ENCODE measurements at places on chromosomes 3 and 15.

DNA sequence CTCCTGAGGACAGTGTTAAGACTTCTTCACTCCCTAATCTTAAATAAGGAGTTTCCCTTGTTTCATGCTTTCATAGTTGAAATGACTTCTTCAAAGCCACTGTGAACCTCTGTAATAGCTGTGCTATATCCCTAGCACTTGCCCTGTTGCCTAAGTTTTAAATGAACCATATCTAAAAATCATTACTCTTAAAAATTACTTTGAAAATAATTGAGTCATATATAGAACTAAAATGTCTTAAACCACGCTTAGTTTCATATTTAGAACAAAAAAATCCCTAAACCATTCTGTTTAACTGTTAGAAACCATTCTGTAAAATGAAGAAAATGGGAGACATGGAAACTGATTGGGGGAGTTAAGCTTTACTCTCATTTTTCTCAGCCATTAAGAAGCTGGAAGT is 29.8 kb downstream of the DNAJC19 start:
- DNase-seq = no peak

GRCh38 chr3:136068708-136069107 is 103.2 kb downstream of the PPP2R3A start:
- no peak for DNase-seq

DNA sequence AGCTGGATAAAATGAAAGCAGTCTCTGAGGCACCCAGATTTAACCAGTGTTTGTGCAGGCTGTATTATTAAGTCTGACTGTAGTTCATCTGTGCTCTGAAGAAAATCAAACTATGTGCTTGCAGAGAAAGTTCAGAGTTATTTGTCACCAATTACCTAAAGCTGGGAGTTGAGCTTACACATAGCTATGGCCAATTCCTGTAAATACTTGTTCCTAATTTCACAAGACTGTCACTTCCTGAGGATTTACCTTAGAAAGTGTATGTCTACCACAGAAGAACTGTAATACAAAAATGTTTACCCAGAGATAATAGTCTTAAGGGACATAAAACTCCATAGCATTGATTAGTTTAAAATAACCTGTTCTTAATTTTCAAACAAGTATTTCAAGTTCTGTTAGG is 628.4 kb upstream of the TGFBR2 start:
- DNase-seq = no peak

- no peak for DNase-seq
Measured at GRCh38 chr3:55526332-55527030, 39.4 kb upstream of the WNT5A start.

- DNase-seq = no peak
Measured at GRCh38 chr3:70729845-70730244, 417.4 kb upstream of the MDFIC2 start.

- no peak for DNase-seq
Measured at GRCh38 chr3:71076361-71077002, 507.0 kb downstream of the FOXP1 start.

GRCh38 chr3:8752832-8753231 is 16.6 kb downstream of the OXTR start:
- no peak for DNase-seq

DNA sequence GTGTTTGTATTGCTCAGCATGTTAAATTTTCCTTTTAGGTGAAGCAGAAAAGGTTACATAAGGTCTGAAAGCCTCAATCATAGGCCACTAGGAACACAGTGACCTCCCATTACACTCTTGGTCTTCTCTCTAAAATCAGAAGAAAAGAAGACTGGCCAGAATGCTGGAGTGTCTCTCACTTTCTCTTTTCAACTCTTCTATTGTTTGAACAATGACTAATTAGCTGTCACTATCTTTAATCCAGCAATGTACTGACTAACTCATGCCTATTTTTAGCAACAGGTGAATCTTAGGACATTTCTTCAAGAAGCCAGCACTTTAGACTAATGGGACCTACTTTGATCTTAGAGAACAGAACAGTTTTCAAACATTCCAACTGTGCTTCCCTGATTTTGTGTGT is 142.8 kb downstream of the TGFBR2 start:
- DNase-seq = no peak

DNA sequence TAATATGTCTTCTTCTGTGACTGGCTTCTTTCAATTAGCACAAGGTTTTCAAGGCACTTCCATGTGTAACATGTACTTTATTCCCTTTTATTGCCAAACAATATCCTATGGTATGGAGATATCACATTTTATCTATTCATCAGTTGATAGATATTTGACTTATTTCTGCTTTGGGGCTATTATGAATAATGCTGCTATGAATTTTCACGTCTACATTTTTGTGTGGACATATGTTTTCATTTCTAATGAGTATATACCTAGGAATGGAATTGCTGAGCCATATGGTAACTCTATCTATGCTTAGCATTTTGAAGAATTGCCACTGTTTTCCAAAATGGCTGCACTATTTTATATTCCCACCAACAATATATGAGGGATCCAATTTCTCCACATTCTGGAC is 3.6 kb upstream of the AGTR1 start:
- DNase-seq = no peak

- peak; percentile 61 for DNase-seq
Measured at GRCh38 chr3:151468284-151468917, 7.5 kb upstream of the IGSF10 start.

DNA sequence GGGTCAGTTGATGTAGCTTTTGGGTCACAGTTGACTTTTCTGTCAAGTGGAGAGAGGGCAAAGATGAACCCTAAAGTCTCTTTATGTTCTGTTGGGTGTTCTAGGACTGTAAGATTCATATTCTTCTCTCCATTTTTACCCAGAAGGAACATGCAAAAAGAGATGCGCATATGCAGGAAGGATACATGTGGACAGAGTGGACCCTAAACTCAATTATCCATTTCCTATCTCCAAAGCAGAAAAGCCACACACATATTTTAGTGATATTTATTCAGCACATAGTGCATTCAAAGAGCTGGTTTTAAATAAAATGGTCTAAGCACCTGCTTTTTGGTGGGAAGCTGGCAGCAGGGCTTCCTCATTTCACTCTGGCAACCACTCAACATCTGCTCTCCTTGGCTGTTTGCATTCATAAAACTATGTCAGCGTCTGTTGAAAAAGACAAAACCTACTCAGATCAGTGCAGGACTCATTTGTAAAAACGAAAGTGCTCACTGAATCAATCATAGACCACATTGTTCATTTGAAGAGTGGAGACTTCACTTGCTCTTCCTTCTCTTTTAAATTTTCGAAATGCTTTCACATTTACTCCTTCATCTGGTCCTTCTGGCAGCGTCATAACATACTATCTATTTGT is 96.6 kb downstream of the SEMA6D start:
- DNase-seq = no peak

GRCh38 chr3:54036543-54036942 is 85.8 kb upstream of the CACNA2D3 start:
- no peak for DNase-seq

DNA sequence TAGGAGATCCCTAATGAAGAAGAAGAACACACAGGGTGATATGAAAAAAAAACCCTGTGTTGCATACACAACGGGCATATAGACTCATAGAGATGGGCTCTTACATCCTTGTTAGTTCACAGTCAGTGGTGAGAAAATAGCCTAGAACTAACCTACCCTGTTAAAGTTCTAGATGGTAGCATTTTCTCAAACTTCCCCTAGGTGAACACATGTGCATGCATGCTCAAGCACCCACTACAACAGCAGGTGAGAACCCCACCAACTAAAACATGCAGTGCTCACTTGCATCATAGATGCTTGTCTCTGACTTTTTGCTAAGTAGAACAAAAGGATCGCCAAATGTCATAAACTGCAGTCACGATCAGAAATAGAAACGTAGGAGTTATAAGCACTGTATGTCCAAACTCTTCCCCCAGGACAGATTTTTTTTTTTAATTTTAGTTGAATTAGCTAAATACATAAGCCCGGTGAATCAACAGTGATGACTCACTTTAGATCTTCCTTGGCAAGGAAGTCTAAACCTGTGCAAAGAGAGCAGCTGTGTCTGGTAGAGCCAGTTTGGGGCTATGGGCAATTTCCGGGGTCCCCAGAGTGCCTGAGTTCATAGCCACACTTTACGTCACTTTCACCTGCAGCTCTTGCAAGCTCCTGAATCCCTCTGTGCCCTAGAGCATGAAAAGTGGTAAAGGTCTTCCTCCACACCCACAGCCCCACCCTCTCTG is 96.2 kb upstream of the SEMA6D start:
- DNase-seq = no peak

DNA sequence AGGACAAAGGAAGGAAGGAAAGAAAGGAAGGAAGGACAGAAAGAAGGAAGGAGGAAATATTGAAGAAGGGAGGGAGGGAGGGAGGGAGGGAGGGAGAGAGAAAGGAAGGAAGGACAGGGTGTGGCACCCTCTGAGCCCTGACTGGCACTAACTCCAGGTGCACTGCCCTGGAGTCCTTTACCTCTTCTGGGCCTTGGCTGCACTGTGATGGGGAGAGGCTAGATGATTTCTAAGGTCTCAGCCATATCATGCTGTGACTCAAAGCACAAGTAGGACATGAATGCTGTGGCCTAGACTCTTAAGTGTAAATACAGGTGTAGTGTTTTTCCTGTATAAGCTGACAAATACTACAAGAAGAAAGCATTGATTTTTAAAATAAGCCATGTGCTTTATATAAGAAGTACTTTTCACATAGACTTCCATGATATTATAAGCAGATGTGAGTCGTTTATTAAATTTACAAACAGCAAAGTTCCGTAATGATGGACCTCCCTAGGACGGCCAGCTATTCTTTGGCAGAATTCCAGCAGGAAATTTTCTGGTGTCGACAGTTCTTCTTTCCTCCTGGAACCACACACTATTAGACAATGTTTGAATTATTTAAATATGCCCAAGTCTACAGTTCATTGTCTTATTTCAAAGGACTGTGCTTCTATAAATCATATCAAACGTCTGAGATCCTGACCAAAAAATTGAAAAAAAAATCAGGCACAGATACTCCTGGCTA is 213.8 kb upstream of the C2CD4B start:
- DNase-seq = no peak

DNA sequence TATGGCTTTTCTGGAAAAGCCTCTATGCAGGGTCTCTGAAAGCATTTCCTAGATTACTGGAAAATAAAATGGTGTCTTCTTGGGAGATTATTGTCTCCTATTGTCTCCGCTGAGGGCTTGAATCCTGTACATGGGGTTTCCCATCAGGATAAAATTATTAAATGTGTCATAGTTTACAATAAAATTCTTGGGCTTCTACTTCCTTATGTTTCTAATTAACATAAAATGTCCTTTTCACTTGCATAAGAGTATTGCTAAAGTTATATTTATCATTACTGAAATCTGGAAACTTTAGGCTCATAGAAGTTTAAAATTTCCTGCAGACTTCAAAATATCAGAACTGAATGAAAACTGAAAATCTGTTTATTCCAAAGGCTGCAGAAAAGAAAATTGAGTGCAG is 595.5 kb upstream of the AGTR1 start:
- no peak for DNase-seq

DNA sequence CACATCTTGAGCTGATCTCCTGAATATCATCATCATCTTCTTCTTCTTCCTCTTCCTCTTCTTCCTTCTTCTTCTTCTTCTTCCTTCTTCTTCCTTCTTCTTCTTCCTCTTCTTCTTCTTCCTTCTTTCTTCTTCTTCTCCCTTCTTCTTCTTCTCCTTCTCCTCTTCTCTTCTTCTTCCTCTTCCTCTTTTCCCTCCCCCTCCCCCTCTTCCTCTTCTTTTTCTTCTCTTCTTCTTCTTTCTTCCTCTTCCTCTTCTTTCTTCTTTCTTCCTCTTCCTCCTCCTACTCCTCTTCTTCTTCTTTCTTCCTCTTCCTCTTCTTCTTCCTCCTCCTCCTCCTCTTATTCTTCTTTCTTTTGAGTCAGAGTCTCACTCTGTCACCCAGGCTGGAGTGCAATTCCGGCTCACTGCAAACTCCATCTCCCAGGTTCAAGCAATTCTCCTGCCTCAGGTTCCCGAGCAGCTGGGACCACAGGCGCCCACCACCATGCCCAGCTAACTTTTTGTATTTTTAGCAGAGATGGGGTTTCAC is 197.9 kb upstream of the NANOGP8 start:
- DNase-seq = no peak

- no peak for DNase-seq
Measured at GRCh38 chr3:13116426-13116825, 43.2 kb upstream of the IQSEC1 start.

DNA sequence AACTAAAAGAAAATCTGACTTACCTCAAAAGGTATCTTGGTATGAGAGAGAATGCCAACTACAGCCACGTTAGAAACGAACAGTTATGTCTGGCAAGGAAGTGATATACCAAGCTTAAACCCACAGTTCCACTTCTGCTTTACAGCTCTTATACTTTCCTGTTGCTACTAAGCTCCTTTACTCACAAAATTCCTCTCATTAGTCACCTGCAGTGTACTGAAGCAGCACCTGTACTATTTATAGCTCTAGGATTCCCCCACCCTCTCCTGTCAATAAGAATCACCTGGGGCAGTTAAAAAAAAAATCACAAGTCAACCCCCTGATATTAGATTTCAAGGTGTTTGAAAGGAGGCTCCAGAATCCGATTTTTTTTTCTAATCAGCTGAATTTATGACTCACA is 2.9 kb upstream of the TMEM266 start:
- DNase-seq = no peak

DNA sequence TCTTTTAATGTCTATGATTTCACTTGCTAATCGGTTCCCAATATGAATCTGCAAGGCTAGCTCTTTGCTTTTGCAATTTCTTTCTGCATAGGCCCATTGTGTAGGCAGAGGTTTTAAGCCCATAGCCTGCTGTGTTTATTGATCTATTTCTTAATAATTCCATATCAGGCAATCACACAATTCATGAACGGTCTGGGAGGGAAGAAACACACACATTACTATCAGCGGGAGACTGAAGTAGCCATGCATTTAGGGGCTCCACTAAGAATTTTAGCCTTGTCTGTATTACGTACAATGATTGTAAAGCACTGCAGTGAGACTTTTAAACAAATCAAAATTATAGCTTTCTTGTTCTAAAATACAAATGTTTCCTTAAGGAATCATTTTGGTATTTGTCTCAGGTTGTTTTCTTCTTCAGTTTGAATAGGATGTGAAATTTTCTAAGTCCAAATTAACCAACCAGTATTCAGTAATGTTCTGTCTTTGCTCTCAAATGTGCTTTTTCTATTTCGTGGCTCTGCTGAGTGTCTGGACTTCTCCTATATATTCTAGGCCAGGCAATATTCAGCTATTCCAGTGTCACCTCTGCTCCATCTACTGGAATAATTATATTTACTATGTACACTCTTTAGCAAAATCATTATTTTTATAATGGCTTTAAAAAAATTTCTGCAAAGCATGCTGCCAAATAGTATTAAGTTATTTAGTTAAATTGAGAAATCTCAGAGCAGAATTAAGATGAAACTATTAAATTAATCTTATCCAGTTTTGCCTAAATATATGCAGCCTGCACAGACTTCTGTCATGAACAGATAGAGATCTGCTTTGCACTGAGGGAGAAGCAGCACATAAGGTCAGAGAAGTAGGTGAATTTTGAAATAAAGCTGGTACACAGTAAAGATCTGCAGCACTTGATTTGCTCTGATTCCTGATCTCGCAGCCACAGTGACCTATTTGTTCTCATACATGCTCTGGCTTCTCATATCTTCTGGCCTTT is 103.0 kb upstream of the NAALADL2 start:
- no peak for DNase-seq

Measured in endothelial cell (in vitro differentiated cells).